ENCODE measurements at places on chromosomes 1 and 21.

GRCh38 chr1:80799457-80799856 is 1001.3 kb upstream of the ADGRL2 start:
- DNase-seq, result no peak

DNA sequence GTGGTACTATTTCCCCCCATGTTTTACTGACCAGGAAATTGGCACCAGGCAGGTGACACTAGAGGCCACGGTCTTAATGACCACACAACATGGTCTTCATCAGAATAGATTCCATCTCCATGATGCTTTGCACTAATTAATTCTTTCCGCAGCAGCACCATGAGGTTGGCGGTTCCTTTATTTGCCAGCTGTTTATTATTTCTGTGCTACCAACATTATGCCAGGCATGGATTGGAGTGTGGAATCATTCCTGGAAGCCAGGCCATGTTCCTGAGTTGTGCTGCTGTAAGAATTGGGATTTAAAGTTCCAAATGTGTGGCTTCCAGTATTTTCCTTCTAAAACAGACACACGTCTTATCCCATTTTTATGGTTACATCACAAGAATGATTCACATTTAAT is 107.8 kb downstream of the NFIA start:
- DNase-seq, result no peak

DNA sequence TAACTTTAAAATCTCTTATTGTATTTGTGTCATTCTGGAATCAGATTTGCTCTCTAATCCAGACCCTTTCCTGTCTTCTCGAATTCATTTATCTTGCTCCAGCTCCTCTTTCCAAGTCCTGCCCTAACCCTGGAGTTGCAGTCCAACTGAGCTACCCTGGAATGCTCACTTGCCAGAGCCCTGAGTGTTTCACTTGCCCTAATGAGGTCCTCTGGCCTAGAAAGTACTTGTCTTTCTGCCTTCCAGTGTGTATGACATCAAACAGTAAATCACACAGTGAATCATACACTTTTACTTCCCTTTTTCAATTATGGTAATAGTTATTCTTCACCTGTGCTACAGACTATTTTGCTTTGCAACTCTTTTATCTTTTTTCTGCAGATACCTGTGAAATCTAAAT is 96.9 kb downstream of the NEK7 start:
- no peak for DNase-seq

- no peak for DNase-seq
Observed at GRCh38 chr1:6103854-6104530, 58.3 kb downstream of the KCNAB2 start.

- no peak for DNase-seq
Observed at GRCh38 chr21:42237161-42237560, 18.2 kb downstream of the ABCG1 start.

DNA sequence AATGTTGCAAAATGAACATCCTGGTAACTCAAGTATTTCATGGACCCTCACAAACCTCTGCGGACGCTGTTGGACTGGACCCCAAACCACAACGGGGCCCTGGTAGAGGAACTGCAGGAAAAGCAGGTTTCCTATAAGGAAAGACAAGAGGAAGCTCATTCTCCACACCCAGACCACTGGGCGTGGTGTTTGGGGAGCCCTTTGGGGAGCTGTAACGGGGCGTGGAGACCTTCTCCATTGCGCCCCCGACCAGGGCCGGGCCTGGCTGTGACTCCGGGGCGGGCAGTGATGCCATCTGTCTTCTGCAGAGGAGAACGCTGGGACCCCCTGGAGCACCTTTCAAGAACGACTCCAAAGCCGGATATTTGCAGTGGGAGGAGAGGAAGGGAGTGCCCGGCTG is 30.0 kb upstream of the AGPAT3 start:
- DNase-seq, result no peak

DNA sequence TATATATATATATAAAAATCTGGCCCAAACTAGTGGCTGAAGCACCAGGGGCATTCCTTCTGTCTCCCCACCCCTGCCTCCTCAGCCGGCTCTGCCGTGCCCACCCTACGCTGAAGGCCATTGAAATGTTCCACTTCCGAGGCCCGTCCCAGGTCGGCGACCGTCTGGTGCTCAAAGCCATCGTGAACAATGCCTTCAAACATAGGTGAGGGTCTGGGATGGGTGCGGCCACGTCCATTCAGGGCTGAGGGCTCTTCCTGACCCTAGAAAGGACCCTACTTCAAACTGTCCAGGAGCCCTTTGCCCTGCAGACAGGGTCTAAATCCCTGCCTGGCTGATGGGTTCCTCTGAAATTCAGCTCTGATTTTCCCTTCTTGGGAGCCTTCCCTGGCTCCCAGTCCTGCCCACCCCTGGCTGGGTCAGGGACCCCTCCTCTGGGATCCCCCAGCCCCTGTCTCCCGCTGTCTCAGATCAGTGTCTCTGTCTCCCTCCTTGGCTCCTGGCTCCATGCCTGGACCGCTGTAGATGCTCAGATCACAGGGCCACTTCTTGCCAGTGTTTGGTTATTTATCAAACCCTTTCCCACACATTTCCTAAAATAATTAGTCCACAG is 24.0 kb downstream of the FAM151A start:
- no peak for DNase-seq

GRCh38 chr1:30083800-30084464 is 639.5 kb downstream of the MATN1 start:
- DNase-seq, result no peak

DNA sequence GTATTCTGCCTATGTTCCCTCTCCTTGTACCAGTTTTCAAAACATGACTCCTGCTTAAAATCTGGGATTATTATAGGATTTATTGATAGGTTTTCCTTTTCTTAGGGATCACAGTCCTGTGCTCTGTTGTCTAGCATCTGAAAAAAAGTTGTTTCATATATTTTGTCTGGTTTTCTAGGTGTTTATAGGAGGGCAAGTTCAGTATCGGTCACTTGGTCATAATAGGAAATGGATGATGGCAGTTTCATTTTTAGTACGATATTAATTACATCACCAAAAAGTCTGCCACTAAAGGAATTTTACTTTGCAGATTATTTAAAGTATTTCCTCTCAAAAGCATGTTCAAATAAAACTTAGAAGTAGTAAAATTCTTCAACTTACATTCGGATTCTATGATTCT is 94.4 kb downstream of the RASAL2 start:
- DNase-seq, result no peak

GRCh38 chr1:147223740-147224615 is 1.2 kb downstream of the FMO5 start:
- DNase-seq, result no peak

DNA sequence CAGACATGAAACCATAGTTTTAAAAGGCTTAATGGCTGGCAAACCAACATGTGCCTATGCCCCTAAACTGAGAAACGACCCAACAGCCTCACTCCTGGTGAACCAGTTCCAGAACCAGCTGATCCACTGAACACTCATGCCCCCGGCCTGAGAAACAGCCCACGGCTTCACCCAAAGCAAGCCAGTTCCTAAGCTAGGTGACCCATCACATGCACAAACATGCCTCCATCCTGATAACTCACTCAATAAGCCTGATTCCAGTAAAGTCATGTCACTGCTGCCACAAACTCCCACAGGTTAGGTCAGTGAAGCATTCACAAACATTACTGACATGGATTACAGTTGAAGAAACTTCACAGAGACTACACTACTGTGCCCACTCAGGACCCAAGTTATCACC is 161.6 kb downstream of the USH2A start:
- no peak for DNase-seq

DNA sequence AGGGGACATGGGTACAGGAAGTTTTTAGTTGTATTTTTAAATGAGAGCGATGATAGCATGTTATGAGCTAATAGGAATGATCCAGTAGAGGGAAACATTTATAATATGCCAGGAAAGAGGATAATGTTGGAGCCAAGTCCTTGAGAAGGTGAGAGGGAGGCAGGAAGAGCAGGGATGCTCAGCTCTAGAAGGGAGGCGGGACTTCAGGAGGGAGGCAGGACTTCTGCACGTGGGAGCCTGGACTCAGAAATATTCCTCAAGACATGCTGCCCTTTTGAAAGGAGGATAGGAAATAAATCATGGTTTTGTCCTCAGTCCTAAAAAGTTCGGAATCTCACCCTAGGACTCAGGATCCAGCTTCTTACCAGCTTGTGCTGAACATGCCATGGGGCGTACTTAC is 5.9 kb downstream of the ADARB1 start:
- no peak for DNase-seq

GRCh38 chr21:14530592-14530991 is 15.5 kb downstream of the SAMSN1 start:
- DNase-seq, result no peak

- no peak for DNase-seq
Observed at GRCh38 chr1:107467811-107468210, 327.0 kb downstream of the NTNG1 start.

DNA sequence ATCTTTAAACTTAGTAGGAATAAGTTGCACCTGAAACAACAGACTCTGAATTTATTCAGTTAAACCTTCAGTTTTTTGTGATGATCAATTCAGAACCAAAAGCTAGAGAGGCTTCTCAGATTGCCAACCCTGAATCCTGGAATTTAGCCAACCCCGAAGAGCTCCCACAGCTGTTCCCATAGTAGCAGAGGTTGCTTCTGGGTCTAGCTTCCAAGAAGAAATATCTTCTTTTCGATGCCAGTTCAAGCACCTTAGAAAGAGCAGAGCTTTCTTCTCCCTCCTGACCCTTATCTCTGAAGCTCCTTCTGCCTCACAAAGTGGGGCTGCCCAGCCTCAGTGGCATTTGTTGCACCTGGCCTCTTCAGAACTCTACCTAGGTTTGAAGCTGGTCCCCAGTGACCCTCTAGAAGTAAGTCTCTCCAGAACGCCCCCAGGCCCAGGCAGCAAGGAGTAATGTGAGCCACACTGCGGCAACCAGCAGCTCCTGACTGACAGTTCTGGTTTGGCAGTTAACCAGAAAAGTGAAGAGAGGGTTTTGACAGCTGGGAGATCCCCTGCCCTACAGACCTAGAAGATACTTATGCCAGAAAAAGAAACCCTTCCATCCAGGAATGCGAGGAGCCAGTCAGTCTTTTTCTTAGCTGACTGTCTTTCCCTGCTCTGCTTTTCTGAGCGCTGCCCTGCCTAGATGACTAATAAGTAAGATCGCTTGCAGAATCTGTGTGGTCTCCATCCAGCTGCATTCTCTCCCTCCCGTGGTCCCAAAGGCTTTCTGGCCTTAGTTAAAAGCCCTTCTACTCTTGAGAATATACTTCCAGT is 165.9 kb downstream of the ADGRL4 start:
- DNase-seq, result peak; percentile 8

All from tibial nerve (tissue), 4 donors.